ENCODE measurements at places on chromosomes 12 and 14. TPM values are rescaled to one million over a fixed set of nuclear protein-coding genes. Genes with fewer than 3 reads are reported as not detected.
A peak's percentile ranks its signal among the peaks of the same experiment; 100 is the strongest.

Gene KCNC2
- not detected for polyA plus RNA-seq

Gene CCDC177
- not detected for polyA plus RNA-seq

Gene SLC25A47
- polyA plus RNA-seq = not detected

Gene NGB
- polyA plus RNA-seq = not detected

Gene TSPAN11
- polyA plus RNA-seq = 0.70 TPM

Gene EGLN3
- 0.11 TPM for polyA plus RNA-seq

Gene NUAK1
- 13.4 TPM for polyA plus RNA-seq

Gene MTRFR
- polyA plus RNA-seq = 22.9 TPM

Gene KRT85
- polyA plus RNA-seq = not detected

Gene MFAP5
- 679 TPM for polyA plus RNA-seq

Gene C3AR1
- polyA plus RNA-seq = 0.24 TPM

Gene SRP54
- polyA plus RNA-seq = 78.0 TPM

Gene ARHGEF25
- 0.60 TPM for polyA plus RNA-seq

Gene CDKL1
- polyA plus RNA-seq = 2.2 TPM

DNA sequence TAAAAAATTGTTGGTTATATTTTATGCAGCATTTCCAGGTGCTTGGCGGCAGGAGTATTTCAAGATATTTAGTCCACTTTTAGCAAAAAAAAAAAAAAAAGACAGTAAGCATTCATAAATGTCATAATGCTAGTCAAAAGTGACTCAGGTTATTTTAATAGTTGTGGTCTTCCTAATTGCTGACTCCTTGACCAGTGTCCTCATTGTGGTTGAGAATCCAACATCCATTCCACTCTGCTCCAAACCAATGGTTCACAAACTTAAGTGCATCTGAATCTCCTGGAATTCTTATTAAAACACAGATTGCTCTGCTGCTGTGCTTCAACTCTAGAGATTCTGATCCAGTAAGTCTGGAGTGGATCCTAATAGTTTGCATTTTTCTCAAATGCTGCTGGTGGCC is 71.4 kb downstream of the AKAP6 start:
- peak; percentile 78 for DNase-seq

- no peak for DNase-seq
These were observed 749.1 kb upstream of the TBX3 start for GRCh38 chr12:115433014-115433634.

GRCh38 chr12:26867080-26867479 is 34.1 kb upstream of the ITPR2 start:
- DNase-seq = no peak

GRCh38 chr14:21070083-21070609 is at the start of gene ARHGEF40:
TSS of gene ARHGEF40 (plus strand) at chr14:21070304. CDS start at chr14:21070397, 93 bp downstream.
- DNase-seq = peak; percentile 79

DNA sequence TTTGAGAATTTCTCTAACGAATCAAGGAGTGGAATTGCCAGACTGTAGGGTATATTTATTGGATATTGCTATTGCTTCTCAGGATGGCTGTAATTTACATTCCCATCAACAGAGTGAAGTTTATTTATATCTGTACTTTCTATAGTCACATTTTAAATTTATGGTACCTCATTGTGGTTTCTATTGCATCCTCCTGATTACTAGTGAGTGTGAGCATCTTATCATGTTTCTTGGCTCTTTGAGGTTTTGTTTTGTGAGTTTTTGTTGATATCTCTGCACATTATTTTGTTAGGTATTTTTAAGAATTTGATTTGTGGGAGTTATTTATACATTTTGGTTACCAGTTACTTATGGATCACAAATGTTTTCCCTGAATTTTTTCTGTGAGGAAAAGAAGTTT is 13.9 kb downstream of the DNM1L start:
- DNase-seq = no peak

DNA sequence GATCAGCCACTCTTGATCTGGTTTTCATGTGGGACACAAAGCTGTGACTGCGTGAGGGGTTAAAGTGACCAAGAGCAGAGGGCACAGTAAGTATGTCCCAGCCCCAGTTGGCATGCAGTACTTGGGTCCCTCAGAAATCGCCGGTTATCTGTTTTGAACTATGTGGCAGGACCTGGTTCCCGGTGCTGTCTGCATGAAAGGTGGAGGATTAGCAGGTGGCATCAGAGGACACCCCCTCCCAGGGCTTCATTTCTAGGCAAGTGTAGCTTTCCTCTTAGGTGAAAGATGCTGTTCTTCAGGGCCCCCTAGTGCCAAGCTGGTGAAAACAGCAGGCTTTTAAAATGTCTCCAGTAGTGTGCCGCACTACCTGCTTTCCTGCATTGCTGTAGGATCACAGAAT is 57.1 kb downstream of the ATG14 start:
- peak; percentile 57 for DNase-seq

GRCh38 chr12:59708064-59708463 is 112.2 kb downstream of the SLC16A7 start:
- peak; percentile 75 for DNase-seq

DNA sequence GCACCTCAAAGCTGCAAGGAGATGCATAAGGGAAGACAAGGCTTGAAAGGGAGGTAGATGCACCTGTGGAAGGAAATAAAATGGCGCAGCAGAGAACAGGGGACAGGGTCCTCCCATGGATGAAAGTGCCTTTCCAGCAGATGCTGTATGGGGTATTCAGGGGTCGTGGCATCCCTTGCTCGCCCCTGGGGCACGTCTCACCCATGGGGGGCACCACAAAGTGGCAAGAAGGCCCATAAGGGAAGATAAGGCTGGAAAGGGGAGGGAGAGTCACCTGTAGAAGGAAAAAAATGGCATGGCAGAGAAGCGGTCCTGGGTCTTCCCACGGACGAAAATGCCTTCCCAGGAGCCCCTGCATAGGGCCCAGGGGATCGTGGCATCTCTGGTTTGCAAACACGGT is 265.1 kb downstream of the ALG10 start:
- DNase-seq = no peak

GRCh38 chr12:49553512-49554088 is 14.3 kb downstream of the MCRS1 start:
- DNase-seq = peak; percentile 33

DNA sequence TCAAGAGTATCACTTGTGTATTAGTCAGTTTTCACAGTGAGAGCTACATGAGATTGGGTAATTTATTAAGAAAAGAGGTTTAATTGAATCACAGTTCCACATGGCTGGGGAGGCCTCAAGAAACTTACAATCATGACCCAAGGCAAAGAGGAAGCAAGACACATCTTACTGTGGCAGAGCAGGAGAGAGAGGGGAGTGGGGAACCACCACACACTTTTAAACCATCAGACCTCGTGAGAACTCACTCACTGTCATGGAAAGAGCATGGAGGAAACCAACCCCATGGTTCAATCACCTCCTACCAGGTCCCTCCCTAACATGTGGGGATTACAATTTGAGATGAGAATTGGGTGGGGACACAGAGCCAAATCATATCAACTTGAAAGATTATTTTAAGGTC is 522.9 kb downstream of the FLRT2 start:
- DNase-seq = no peak

- peak; percentile 83 for DNase-seq
These were observed 234.0 kb downstream of the SPTSSA start for GRCh38 chr14:34227834-34228649.

- peak; percentile 68 for DNase-seq
These were observed 1.7 kb downstream of the ANGEL1 start for GRCh38 chr14:76810953-76811400.

GRCh38 chr14:102965971-102966655 is 43.6 kb downstream of the AMN start:
- DNase-seq = no peak

- peak; percentile 26 for DNase-seq
These were observed 25.3 kb upstream of the TCL1B start for GRCh38 chr14:95660651-95661515.

DNA sequence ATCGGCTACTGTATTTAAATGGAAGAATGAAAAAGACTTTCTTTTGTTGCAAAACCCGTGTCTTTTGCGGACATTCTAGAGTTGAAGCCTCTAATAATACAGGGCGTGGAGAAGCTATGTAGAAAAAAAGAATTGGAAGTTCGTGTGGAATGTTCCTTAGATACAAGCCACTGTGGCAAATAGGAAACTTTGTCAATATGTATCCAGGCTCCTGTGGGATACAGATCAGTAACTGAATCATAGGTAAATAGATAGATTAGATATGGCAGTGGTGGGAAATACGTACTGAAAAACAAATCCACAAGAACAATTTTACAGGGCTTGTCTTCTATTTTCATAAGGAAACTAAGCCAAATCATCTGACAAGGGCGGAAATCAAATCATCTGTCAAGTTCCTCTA is 245.4 kb downstream of the EGLN3 start:
- no peak for DNase-seq

- DNase-seq = peak; percentile 27
These were observed 158.6 kb upstream of the PARP11 start for GRCh38 chr12:4031703-4032291.

GRCh38 chr12:29617407-29617803 is 119.9 kb upstream of the OVCH1 start:
- peak; percentile 28 for DNase-seq

DNA sequence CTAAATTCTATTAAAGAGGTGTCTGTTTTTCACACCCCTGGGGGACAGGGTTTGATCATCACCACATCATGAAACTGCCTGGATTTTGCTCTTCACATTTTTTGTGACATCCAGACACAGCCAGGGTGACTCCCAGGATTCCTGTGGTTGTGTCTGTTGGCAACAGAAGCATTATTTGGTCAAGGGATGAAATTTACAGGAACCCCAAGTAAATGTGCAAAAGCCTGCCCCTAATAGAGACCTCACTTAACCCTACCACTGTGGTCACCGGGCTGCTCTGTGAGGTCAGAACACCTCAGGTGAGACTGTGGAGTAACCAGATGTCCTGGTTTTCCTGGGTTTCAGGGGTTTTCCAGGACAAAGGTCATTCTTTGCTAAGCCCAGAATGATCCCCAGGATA is 103.8 kb downstream of the DAD1 start:
- peak; percentile 60 for DNase-seq

GRCh38 chr12:129332286-129332685 is 479.0 kb downstream of the GLT1D1 start:
- no peak for DNase-seq

DNA sequence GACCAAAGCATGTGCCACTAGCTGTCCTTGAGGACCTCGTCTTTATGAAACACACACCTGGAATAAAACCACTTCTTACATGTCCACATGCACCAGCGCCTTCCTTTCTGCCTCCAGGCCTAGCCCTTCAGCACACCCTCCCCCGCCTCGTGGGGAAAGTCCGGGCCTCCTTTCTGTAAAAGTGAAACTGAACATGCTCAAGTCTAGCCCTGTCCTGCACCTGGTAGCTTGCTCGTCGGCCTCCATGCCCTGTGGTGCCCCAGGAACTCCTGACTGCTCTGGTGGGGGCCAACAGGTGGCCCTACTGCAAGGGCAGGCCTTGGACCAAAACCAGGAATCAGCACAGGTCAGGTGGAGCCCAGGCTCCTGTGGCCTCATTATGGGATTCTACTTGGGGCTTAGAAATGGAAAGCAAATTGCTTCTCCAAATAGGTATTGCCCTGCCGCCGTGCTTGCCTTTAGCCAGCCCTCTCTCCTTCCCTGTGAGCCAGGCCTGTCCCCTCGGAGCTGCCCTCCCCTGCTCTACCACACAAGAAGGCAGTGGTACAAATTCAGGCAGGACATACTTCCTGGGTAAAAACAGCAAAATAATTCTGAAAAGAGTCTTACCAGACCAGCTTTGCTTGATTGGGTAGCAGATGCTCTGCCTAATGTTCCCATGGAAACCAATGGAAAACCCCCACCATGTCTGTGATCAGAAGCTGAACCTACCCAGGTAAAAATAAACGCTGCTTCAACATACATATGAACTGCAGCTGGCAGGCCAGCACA is 43.5 kb downstream of the ERH start:
- DNase-seq = no peak

DNA sequence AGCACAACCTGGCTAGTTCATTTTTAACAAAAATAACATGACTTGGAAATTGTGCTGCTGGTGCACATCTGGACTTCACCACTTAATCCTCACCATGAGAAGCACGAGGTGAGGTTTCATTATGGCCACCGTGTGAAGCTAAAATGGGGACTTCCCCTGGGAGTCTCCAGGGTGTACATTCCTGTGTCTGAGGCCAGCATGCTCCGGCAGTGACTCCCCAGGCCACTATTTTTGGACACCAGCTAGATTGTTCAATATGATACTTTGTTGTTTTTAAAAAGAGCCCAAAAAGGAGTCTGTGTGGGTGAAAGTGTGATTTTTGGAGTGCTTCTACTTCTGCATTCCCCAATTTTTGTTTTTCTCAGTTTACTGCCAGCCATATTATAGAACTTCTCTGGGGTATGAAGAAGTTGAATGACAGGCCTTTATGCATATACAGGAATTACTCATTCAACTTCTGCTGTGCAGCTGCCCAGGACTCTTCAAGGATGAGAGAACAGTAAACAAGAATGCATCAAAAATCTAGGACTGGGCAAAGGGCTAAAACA is 16.9 kb upstream of the AICDA start:
- DNase-seq = peak; percentile 72

- DNase-seq = no peak
These were observed 119.6 kb downstream of the VRK1 start for GRCh38 chr14:96916751-96917150.

DNA sequence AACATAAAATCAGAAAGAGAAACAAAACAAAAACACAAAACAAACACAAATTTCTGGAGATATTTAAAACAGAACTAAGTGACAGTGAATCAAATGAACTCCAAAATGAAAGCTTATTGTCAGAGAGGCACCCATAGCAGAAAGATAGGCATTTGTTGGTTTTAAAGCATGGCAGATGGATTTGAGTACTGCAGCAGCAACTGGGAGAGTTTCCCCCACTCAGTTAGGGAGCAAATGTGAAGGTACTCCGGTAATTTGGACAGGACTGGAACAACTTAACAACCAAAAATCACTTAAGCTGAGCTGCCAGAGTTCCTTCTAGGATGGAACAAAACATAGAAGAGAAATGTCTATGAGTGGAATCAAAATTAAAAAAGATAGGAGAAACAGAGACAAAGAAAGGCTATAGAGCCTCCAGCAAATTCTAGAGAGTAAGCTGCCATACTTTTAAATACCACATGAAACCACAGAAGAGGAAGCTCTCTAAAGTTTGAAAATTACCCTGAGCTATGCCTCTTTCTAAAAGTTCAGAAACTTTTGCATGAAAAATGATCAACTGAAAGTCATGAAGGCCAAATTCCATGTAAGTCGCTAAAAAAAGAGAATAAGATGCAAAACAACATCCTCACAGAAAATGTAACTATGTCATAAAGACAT is 1248.3 kb upstream of the USP15 start:
- no peak for DNase-seq

DNA sequence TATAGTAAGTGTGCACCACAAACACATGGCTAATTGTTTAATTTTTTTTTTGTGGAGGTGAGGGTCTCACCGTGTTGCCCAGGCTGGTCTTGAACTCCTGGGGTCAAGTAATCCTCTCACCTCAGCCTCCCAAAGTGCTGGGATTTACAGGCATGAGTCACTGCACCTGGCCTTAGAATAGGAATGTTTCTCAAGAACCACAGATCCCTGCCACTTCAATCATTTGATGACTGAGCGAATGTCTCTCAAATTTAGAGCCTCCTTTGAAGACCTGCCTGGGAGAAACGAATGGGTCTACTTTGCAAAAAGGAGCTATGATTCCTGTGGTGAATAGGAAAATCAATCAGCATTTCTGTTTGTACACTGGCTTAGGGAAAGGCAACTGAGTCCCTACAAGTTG is 33.5 kb upstream of the CHST11 start:
- DNase-seq = no peak
